ENCODE measurements at places on chromosomes 3 and 15. TPM values are rescaled to one million over a fixed set of nuclear protein-coding genes. Genes with fewer than 3 reads are reported as not detected.

Gene ECE2
- not detected for total RNA-seq

Gene NRG4
- 2.6 TPM for total RNA-seq

Gene CCDC54
- not detected for total RNA-seq

Gene SEMA3F
- 8.2 TPM for total RNA-seq

Gene DUSP7
- total RNA-seq = 16.0 TPM

Gene CP
- 6.5 TPM for total RNA-seq

Gene SMAD3
- total RNA-seq = 234 TPM

Gene MST1R
- 8.6 TPM for total RNA-seq

Gene AZI2
- 42.2 TPM for total RNA-seq

Gene POC1A
- 15.5 TPM for total RNA-seq

Gene GP5
- not detected for total RNA-seq

Gene KBTBD13
- 0.02 TPM for total RNA-seq

Gene CYP8B1
- total RNA-seq = not detected

Gene SOX14
- total RNA-seq = not detected

Gene NMNAT3
- 1.2 TPM for total RNA-seq

Gene GPR87
- total RNA-seq = 1.2 TPM

Gene FAN1
- 14.5 TPM for total RNA-seq

Gene IGF1R
- total RNA-seq = 61.9 TPM

Gene BCL2A1
- 17.4 TPM for total RNA-seq

Gene FEZF2
- not detected for total RNA-seq

Gene HIGD2B
- not detected for total RNA-seq

Gene KIF15
- 8.6 TPM for total RNA-seq

Gene C3orf20
- total RNA-seq = not detected

Gene SRPRB
- 58.8 TPM for total RNA-seq

Gene SPTSSB
- total RNA-seq = not detected

Gene ACAA1
- total RNA-seq = 52.8 TPM

Gene GOLGA6L7
- total RNA-seq = not detected

Gene CHRD
- total RNA-seq = 0.12 TPM

Gene CTXN2
- 0.02 TPM for total RNA-seq

Gene REC114
- not detected for total RNA-seq

Gene VIPR1
- 0.70 TPM for total RNA-seq

Gene CPLX3
- total RNA-seq = not detected

Gene SKIC8
- total RNA-seq = 113 TPM

Gene FAM3D
- not detected for total RNA-seq

Gene IQCH
- 3.0 TPM for total RNA-seq

Gene ERICH6
- 0.07 TPM for total RNA-seq

Gene LRRC31
- not detected for total RNA-seq

Gene FANCD2OS
- total RNA-seq = not detected

Gene ARIH1
- total RNA-seq = 71.0 TPM
